ENCODE measurements at places on chromosomes 6 and 20.
A peak's percentile ranks its signal among the peaks of the same experiment; 100 is the strongest.

- DNase-seq, result no peak
Observed at GRCh38 chr20:3031524-3032147, 11.8 kb upstream of the GNRH2 start.

GRCh38 chr6:42403831-42404230 lies 47.9 kb downstream of the TRERF1 start:
- DNase-seq, result no peak

DNA sequence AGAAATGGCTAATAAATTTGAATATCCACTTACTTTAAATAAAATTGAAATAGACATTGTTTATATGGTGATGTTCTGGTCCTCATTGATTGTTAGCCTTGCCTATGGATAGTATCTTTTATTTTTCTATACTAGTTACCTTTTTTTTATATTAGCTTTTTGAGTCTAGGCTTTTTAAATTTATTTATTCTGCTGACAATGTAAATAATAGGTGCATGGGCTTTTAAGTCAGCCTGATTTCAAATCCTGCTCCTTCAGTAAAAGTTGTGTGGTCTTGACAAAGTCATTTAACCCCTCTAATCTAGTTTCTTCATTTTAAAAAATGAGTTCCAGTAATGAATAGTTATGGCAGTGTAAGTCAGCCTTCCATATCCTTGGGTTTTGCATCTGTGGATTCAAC lies 38.6 kb downstream of the FAM162B start:
- DNase-seq, result no peak

DNA sequence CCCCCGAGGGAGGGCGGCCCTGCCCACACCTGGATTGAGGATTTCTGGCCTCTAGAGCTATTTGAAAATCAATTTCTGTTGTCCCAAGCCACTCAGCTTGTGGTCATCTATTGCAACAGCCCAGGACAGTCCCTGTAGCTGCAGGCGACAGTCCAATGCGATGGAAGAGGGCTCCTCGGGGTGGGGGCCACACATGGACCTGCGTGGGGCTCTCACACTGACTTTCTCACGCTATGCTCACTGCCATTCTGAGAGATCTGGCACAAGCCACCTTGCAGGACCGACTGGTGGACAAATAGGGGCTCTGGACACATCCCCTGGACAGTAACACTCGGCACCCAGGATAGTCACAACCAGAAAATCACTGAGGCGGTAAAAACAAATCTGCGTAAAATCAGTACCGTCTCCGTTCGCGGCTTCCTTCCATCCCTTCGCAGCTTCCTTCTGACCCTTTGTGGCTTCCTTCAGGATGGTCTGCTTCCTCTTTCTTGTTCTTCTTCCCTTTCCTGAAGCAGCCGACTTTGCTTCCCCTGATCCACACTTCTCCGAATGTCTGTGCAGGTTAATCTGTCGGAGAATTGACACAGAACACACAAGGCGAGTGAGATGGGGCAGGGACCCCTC lies 21.8 kb downstream of the CTCFL start:
- DNase-seq, result no peak

DNA sequence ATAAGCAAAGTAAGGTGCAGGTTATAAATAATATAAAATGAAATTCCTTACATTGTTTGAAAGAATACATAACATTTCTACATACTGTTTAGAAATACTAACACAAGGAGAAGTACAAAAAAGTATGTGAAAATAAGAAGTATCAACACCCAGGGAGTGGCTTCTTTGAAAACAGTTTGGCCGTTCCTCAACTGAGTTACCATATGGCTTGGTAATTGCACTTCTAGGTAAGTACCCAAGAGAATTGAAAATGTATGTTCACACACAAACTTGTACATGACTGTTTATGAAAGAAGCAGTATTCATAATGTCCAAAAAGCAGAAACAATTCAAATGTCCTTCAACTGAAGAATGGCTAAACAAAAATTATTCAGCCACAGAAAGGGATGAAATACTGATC lies 30.7 kb downstream of the PAK5 start:
- no peak for DNase-seq

DNA sequence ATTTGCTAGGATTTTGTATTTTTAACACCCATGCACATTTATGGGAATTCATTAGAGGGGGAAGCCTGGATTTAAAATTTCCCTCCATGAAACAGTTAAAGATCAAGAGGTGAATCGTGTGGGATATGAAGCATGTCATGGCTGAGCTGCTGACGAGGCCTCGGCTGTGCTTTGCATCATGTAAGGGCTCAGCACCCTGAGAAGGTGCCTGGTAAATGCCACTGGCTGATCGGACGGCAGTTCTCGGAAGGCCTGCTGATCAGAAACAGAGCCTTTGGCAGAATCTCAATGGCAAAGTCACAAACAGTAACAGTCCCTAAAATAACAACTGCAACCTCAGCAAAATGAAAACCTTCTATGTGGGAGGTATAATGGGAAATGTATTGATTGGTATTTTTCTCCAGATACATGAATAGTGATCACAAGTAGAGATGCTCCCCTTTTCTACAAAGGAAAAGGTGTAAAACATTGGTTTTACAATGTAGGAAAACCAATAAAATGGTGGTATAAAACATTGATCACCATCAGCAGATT lies 53.0 kb upstream of the FUCA2 start:
- DNase-seq, result no peak

DNA sequence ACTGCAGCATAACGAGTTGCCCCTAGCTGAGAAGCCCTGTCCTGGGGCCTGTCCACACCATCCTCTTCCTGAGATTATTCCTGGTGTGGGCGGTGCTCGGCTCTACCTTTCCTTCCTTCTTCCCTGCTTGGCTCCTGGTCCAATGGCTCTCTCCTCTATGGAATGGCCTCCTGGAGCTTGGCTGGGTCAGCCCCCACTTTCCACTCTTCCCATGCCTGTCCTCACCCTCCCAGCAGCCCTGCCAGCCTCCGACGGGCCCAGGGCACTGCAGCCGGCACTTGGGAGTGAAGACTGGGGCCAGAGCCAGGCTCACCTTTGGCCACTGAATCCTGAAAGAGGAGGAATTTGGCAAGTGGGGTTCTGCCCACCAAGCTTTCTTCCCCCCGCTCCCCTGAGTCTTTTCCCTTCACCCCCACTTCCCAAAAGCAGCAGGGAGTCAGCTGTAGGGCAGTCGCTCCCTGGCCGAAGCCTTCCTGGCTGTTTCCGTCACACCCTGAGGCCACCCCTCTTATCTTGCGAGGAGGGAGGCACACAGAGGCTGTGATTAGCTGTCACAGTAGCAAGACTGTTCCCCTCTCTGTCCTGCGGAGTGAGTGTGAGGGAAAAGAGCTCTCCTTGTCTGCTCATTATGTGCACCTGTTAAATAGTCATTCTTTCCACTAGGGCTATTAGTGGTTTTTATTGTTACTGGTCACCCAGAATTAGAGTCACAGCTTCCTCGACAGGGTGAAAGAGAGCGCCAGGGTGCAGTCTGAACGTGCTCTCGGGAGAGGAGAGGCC lies 6.3 kb upstream of the CDSN start:
- peak; percentile 43 for DNase-seq

- DNase-seq, result no peak
Observed at GRCh38 chr6:2007165-2007564, 238.2 kb downstream of the GMDS start.

GRCh38 chr6:149084808-149085556 lies 232.5 kb upstream of the TAB2 start:
- DNase-seq, result no peak

DNA sequence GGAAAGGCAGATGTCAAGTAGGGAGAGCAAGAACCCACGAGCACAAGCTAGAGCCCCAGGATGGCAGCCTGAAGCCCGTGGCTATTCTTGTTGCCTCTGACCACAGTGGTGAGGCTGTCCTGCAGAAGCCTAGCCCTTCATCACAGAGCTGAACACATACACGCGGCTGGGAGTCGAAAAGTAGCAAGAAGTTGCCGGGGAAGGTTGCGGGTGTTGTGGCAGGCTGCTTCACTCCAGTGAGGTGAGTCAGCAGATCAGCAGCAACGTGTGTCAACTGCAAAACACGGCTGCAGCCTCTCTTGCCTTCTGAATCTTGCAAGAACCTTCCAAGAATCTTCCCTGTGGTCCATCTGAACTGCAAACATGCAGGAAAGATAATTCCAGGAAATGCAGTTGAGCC lies 10.6 kb upstream of the STX16 start:
- no peak for DNase-seq

- DNase-seq, result no peak
Observed at GRCh38 chr6:75486850-75487518, 6.6 kb downstream of the FILIP1 start.

DNA sequence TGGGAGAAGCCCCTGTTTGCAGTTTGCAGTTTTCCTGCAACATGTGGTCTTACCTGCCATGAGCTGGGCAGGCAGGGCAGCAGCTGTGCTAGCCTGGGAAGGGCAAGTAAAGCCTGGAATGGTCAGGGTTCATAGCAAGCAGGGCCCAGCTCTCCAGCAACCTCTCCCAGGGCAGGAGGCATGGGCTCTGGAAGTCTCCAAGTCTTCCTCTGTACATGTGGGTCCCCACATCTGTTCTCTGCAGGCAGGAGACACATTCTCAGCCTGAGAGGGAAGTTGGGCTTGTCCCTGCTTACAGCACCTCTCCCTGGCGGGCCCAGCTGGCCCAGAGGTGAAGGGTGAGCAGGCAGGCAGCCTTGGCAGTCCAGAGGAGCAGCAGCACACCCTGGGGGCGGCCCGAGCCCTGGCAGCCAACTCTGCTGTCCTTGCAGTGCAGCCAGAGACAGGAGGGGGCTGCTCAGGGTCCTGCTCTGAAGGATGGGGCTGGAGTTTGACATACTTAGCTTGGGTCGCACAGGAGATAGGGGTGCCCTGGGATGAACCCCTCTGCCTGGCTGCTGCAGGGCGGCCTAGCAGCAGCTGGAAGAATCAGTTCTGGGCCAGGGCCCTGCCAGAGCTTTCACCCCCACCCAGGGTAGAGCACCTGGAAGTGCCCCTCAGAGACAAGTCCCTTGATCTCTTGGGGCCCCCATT lies 176.0 kb downstream of the MRPL14 start:
- DNase-seq, result peak; percentile 58
